GM04504 (cell line): ENCODE measurements at places on chromosomes 3 and 15.

- no peak for DNase-seq
Observed at GRCh38 chr3:122067588-122068240, 12.6 kb downstream of the CD86 start.

DNA sequence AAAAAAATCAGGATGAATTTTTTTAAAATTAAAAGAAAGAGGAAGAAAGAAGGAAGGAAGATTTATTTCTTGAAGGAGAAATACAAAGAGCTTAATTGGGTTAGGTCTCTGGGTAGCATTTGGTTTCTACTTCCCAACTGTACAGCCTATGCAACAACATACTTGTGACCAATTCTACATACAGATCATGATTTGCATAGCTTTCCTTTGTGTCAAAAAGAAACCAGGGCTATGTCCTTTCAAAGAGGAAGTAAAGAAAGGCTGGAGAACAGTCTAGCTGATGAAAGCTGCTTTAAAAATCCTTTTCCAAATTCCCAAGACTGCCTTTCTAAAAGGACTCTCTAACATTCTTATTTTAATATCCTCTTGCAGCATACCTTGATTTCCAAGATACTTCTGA is 6.1 kb upstream of the HGD start:
- peak; percentile 14 for DNase-seq

DNA sequence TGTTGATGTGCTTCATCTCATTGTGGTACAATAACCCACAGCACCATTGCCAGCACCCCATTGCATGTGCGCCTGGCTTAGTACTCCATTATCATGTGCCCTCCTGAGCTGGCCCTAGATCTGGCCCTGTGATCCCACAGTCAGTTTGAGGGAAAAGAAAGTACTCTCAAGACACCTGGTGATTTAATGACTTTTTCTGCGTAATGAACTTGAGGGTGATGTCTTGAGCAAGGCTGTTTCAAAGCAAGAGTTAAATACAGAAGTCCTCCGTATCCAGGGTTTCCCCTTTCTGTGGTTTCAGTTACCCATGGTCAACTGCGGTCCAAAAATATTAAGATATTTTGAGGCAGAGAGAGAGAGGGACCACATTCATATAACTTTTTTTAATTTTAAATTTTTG is 16.3 kb downstream of the C3orf20 start:
- DNase-seq: no peak

- no peak for DNase-seq
Observed at GRCh38 chr3:170465955-170466354, 47.3 kb downstream of the CLDN11 start.
